Activated CD8-positive, alpha-beta memory T cell treated with anti-CD3 and anti-CD28 coated beads for 4 hours (primary cell): ENCODE measurements at places on chromosomes 6 and 20.
A peak's percentile ranks its signal among the peaks of the same experiment; 100 is the strongest.

GRCh38 chr6:112183271-112183671, 71.1 kb downstream of the LAMA4 start:
- DNase-seq: no peak

- no peak for DNase-seq
These were observed 88.0 kb upstream of the ADGRF1 start for GRCh38 chr6:47130086-47130485.

DNA sequence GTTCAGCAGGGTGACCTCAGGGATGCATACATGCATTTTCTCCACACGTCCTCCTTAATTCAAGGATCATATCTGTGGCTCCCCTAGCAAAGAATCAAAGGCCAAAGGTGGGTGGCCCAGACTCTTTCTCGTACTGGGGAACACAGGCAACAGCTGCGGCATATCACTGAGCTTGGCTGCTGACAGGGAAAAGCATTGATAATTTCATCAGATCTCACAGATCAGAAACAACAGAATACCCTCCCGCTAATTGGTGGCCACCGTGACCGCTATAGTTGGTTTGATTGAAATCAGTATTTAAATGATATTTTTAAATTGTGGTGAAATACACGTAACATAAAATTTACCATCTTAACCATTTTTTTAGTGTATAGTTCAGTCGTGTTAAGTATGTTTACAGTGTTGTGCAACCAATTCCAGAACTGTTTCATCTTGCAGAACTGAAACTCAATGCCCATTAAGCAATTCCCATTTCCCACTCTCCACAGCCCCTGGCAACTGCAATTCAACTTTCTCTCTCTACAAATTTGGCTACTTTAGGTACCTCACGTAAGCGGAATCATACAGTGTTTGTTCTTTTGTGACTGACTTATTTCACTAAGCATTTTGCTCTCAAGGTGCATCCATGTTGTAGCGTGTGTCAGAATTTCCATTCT, 74.7 kb upstream of the TMEM170B start:
- DNase-seq: no peak

GRCh38 chr6:99811636-99812035, 182.4 kb downstream of the MCHR2 start:
- DNase-seq: no peak

GRCh38 chr20:10040070-10040975, 5.5 kb downstream of the ANKEF1 start:
- DNase-seq: no peak

GRCh38 chr20:16397086-16397485, 176.2 kb downstream of the KIF16B start:
- no peak for DNase-seq

GRCh38 chr6:143607168-143607567, 70.6 kb upstream of the PHACTR2 start:
- no peak for DNase-seq

GRCh38 chr6:114121913-114122662, 151.1 kb upstream of the HDAC2 start:
- no peak for DNase-seq

DNA sequence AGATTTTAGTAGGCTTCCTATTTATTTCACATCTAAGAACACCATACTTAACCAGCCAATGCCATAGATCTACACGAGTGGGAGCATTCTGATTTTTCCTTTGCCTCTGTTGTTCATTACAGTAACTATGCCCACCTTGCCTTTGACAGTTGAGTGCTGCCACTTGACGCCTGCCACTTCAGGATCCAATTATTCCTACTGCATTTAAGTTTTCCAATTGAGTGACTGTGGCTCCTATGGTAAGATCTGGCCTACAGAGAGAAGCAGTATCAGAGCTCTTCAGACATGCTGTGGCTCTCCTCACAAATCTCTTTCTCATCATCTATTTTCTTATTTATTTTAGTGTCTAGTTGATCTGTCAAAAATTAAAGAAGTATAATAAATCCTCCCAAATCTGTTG, 403.0 kb upstream of the SPTLC3 start:
- no peak for DNase-seq

DNA sequence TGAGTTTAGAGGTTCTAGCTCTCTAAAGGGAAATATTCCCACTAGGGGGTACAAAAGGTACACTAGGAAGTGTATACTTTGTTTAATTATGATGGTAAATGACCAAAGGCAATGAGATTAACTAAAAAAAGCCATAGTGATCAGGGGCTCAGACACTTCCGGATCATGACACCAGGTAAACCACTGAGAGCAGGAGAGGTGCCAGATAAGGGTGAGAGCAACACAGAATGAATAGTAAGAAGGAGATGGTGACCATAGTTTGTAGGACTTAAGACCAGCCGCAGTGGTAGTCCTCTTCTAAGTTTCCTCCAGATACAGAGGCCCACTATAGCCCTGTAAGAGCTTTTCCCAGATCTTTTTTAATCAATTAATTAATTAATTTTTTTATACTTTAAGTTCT, 40.8 kb downstream of the OR2J2 start:
- DNase-seq: no peak

DNA sequence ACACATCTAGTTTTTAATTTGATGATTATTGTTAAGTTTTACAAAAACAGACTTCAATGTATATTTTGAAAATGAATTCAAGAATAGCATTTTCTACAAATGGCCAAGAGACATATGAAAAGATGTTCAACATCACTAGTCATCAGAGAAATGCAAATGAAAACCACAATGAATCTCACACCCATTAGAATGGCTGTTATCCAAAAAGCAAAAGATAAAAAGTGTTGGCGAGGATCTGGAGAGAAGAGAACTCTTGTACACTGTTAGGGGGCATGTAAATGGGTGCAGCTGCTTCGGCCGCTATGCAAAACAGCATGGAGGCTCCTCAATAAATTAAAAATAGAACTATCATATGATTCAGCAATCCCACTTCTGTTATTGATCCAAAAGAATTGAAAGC, 185.8 kb upstream of the CCN2 start:
- no peak for DNase-seq

DNA sequence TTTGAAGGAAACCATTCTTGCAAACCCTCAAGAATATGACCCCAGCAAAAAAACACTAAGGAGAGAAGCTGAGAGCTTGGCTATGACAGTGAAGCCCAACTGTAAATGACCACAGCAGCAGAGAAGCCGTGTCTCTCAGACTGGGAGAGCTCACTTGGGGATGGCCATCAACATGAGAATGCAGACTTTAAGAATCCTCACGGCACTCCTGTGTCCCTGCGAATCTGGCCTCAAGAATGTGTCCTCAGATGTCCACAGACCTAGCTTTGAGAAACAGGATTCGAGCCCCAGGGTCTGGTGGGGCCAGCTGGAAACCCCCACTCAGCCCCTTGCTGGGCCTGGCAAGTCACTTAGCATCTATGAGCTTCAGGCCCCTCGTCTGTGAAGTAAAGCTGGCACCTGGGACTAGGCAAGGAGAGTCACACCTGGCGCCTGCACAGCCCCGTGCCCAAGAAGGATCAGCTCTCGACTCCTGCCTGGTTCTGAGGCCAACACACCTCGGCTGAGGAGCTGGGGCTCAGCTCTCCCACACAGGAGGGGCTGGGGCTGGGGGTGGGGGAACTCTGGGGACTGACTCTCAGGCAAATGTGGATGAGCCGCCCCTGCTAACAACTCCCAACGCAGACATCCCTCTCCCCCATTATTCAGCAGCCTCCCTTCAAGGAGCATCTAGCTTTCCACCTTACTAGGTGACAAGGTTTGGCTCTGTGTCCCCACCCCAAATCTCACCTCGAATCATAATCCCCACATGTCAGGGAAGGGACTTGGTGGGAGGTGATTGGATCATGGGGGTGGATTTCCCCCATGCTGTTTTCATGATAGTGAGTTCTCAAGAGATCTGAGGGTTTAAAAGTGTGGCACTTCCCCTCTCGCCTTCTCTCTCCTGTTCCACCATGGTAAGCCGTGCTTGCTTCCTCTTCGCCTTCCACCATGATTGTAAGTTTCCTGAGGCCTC, 97.7 kb downstream of the GRM4 start:
- DNase-seq: no peak

DNA sequence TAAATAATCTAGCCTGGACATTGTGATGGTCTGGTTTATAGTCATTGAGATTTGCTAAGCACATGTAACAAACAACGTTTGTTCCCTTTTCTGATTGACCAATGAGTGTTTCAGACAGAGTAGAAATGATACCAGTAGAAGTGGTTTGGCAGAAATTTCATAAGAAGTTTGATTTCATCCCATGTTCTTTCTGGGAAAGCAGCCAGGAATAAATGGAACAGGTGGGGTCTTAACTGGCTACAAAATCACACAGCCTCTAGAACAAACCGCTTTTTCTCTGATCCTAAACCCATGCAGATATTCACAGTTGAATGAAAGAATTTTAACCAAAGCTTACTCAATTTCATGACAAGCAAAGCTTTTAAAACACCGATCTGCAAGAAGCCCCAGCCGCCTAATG, 227.5 kb downstream of the UST start:
- no peak for DNase-seq

DNA sequence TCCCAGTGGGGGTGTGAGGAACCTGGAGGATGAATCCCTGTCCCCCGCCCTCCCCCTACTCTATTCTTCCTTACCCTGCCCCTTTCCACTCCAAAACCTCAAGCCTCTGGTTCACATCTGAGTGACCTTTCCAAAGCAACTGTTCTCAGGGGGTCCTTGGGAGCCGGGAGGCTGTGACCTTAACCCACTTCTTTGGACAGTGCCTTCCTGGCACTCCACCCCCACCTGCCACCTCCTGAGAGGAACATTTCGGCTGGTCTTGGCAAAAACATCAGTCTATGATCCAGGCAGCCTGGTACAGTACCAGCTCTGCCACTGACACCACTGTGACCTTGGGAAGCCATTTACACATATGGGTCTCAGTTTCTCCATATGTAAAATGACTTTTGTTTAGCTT, 121.7 kb downstream of the MRPL14 start:
- DNase-seq: no peak

DNA sequence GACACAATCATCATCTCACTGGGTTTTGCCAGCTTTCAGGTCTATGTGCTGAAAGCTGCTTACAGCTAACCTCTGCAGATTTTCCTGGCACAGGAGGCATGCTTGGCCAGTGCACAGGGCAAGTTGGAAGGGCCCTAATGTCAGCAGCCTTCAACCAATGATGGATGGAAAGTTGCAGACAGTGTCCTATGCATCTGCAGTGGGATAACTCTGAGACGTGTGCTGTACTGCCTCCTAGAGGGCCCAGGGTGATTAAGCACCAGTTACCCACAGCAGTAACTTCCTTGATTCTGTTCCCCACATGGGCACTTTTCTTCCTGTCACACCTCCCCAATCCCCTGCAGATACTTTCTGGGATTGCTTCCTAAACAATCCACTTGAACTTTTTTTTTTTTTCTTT, 38.6 kb downstream of the OVOL2 start:
- no peak for DNase-seq

GRCh38 chr20:44111712-44112335, 75.2 kb downstream of the JPH2 start:
- no peak for DNase-seq

GRCh38 chr20:32277361-32278198, at the start of gene KIF3B:
KIF3B (plus strand) TSS chr20:32277651; CDS start chr20:32309778, 32,127 bp downstream.
- DNase-seq: peak; percentile 84

- no peak for DNase-seq
These were observed 19.3 kb downstream of the TOP1 start for GRCh38 chr20:41047975-41048305.

DNA sequence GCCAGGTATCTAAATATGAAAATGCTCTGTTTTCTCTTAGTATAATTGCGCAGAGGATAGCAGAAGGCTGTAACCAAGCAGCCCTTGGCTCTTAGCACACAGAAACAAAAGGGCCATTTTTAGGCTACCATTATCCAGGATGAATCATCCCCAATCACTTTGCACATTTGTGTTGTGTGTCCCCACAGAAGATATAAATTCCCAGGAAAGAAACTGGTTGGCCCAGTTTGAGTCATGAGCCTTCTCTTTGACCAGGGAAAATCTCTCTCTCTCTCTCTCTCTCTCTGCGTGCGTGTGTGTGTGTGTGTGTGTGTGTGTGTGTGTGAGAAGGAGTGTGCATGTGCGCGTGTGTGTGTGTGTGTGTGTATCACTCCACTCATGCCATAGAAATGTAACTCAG, 178.5 kb downstream of the FRK start:
- DNase-seq: no peak

DNA sequence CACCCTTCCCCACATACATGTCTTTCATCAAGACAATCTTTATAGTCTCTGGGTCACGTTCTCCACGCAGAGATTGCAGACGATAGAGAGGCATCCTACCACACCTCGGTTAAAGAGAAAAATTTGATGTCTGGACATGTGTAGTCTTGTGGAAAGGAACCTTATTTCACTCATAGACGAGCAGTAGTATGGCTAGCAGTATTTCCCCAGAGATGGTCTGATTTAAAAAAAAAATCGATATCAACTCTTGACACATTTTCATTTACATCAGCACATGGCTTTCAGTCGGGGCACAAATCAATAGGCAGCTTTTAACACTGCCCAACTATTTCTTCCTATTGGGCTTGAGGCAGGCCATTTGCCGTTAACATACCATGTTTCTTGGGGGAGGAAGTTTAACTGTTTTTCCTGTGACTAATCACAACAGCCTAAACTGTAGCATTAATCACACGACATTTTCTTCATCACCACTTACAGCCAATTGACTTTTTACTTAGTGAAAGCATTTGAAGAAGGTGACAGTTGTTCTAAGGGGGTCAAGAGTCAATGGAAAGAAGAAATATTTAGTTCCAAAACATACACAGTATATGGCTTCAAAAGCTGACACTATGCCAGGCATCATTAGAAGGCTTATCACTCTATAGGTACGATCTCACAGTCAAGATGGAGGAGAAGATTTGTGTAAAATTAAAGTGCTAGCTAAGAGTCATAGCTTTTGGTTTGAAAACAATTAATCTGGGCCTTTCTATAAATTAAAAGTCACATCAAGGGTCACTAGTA, 129.5 kb upstream of the HDAC2 start:
- no peak for DNase-seq

- no peak for DNase-seq
These were observed 13.7 kb downstream of the SOD2 start for GRCh38 chr6:159679091-159680077.

DNA sequence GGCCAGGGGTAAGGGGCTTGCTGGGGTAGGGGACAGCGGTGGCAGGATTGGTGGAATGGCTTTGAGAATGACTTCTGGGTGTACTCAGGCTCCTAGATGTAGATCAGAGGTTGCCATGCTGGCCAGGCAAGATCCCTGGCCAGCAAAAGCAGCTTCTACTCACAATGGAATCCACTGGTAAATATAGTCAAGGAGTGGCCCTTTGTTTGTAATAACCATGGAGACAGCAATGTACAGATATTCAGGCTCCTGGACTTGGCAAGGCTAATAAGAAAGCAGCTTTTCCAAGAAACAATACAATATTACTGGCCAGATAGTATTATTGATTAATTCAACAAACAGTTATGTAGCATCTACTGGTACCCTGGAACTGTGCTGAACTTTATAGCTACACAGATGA, 37.9 kb downstream of the CDH26 start:
- no peak for DNase-seq

DNA sequence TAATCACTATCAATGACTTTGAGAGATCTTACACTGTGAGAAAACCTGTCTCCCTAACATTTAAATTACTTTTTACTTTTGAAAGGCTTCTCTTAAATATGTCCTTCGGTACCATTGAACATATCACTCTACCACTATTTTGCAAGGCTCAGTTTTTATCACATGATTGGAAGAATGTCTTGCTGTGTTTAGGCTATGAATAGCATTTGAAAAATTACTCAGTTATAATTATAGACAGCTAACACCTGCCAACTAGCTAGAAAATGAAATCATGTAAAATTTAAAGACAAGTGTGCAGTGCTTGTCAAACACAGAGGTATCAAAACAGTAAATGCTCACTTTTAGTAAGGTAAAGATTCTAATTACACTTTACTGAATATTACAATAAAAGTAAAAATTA, 11.0 kb downstream of the SESN1 start:
- DNase-seq: no peak

GRCh38 chr6:154012852-154013251, 26.2 kb upstream of the OPRM1 start:
- no peak for DNase-seq
